ENCODE measurements at places on chromosomes 2 and 18. TPM values are rescaled to one million over a fixed set of nuclear protein-coding genes. Genes with fewer than 3 reads are reported as not detected.

Gene DUSP28
- 7.2 TPM for total RNA-seq

Gene GNLY
- 10.0 TPM for total RNA-seq

Gene NEUROD1
- total RNA-seq = not detected

Gene LTBP1
- 15.5 TPM for total RNA-seq

Gene HOXD13
- total RNA-seq = not detected

Gene TMEM163
- total RNA-seq = 0.16 TPM

Gene CCDC74A
- 6.3 TPM for total RNA-seq

Gene C2orf81
- 1.4 TPM for total RNA-seq

Gene SP140L
- 22.6 TPM for total RNA-seq

Gene COL6A3
- 432 TPM for total RNA-seq

Gene LANCL1
- 33.3 TPM for total RNA-seq

Gene ANO7
- 0.65 TPM for total RNA-seq

Gene FSIP2
- 0.85 TPM for total RNA-seq

Gene DSG1
- not detected for total RNA-seq

Gene REEP1
- total RNA-seq = 0.17 TPM

Gene BCL2
- total RNA-seq = 56.6 TPM

Gene UGT1A8
- not detected for total RNA-seq

Gene ITPRIPL1
- 1.3 TPM for total RNA-seq

Gene CYBRD1
- 201 TPM for total RNA-seq

Gene GMPPA
- 19.2 TPM for total RNA-seq

Gene STRN
- total RNA-seq = 34.9 TPM

Gene DTNA
- 38.8 TPM for total RNA-seq

Gene FAP
- total RNA-seq = 30.6 TPM

Gene CCDC178
- total RNA-seq = 1.0 TPM

Gene MC5R
- not detected for total RNA-seq

Gene GDF7
- not detected for total RNA-seq

Gene INO80D
- total RNA-seq = 24.5 TPM

Gene KLHL30
- total RNA-seq = 1.9 TPM

Gene CENPA
- 1.3 TPM for total RNA-seq

Gene WDR35
- total RNA-seq = 7.0 TPM

Gene PDE1A
- 11.0 TPM for total RNA-seq

Gene TCF23
- not detected for total RNA-seq

Gene COLEC12
- 56.4 TPM for total RNA-seq

Gene MIB1
- 31.8 TPM for total RNA-seq

Gene ONECUT2
- total RNA-seq = not detected

Gene ZNF804A
- total RNA-seq = 0.38 TPM

Gene SPDYA
- total RNA-seq = 1.5 TPM

Gene SLC9A4
- total RNA-seq = not detected

Gene CHN1
- 24.7 TPM for total RNA-seq

Gene REL
- total RNA-seq = 43.2 TPM

Gene DUSP19
- total RNA-seq = 1.5 TPM

Gene GALM
- 62.9 TPM for total RNA-seq

Gene SUPT7L
- total RNA-seq = 18.7 TPM

All from subcutaneous adipose tissue (tissue), 4 donors.